ENCODE measurements at places on chromosomes 11 and 22. TPM values are rescaled to one million over a fixed set of nuclear protein-coding genes. Genes with fewer than 3 reads are reported as not detected.

- peaks cover 5% of the 10 kb centered on the region for H3K27me3 ChIP-seq
- H3K4me3 ChIP-seq = no peak overlapping the region
- no peaks in the 10 kb centered on the region for H3K36me3 ChIP-seq
- H3K4me1 ChIP-seq = peaks cover 10% of the 10 kb centered on the region
- no peak overlapping the region for H3K27ac ChIP-seq
- DNase-seq = no peak
These were observed 11.2 kb downstream of the CRYBB1 start for GRCh38 chr22:26606611-26607010.

- no peak overlapping the region for H3K27ac ChIP-seq
- H3K4me3 ChIP-seq = no peak overlapping the region
- no peaks in the 10 kb centered on the region for H3K36me3 ChIP-seq
- no peak for DNase-seq
- H3K27me3 ChIP-seq = no peaks in the 10 kb centered on the region
- H3K4me1 ChIP-seq = no peaks in the 10 kb centered on the region
These were observed 2.6 kb upstream of the SLC5A1 start for GRCh38 chr22:32040324-32040904.

DNA sequence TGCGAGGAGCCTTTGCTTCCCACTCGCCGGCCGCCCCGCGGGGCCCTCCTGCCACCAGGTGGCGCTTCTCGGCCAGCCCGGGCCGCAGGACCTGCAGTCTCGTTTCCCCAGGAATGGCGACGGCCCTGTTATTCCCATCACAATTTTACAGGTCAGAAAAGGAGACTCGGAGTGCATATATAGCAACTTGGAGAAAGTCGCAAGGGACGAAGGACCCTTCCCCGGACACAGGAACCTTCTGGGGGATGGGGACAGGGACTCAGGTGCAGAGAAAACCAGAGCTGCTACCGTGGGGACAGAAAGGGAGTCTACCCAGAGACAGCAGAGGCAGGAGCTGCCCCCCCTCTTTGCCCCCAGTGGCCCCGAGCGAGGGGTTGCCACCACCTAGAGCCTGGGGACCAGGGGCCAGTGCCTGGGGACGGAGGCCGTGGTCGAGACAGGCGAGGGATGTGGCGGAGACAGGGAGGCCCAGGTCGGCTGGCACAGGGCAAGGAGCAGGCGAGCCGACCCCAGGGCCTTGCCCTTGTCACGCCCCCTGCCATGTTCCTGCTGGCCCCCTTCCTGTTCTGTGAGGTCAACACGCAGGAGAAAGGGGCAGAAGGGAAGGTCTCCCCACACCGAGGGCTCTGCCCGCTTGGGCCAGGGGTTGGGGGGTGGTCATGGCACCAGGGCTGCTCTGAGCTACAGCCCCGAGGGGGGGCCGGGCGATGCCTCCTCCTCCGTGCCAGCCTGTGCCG is 3.5 kb upstream of the KRTAP5-6 start:
- no peaks in the 10 kb centered on the region for H3K36me3 ChIP-seq
- H3K27ac ChIP-seq = no peak overlapping the region
- no peaks in the 10 kb centered on the region for H3K27me3 ChIP-seq
- H3K4me1 ChIP-seq = no peaks in the 10 kb centered on the region
- DNase-seq = peak; percentile 56

- no peaks in the 10 kb centered on the region for H3K27me3 ChIP-seq
- H3K4me1 ChIP-seq = no peaks in the 10 kb centered on the region
- no peaks in the 10 kb centered on the region for H3K36me3 ChIP-seq
- no peak for DNase-seq
- H3K27ac ChIP-seq = no peak overlapping the region
- no peak overlapping the region for H3K4me3 ChIP-seq
These were observed 13.6 kb upstream of the APOL5 start for GRCh38 chr22:35703861-35704584.

DNA sequence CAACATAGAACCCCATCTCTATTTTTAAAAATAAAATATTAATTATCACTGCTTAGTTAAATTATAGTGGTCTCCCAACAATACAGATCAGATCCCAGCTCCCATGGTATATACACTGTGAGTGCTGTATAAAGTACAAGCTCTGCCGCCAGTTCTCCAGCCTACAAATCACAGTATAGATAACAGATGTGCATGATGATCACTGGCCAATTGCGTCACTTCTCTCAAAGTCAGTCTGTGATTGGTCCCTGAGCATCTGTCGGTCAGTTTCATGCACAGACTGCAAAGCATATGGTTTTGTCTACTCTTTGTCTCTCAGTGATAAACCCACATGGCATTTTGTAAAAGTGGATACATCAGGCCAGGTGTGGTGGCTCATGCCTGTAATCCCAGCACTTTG is 15.7 kb downstream of the PPARA start:
- no peaks in the 10 kb centered on the region for H3K27me3 ChIP-seq
- no peaks in the 10 kb centered on the region for H3K36me3 ChIP-seq
- DNase-seq = no peak
- H3K27ac ChIP-seq = no peak overlapping the region
- H3K4me3 ChIP-seq = no peak overlapping the region
- H3K4me1 ChIP-seq = no peaks in the 10 kb centered on the region

DNA sequence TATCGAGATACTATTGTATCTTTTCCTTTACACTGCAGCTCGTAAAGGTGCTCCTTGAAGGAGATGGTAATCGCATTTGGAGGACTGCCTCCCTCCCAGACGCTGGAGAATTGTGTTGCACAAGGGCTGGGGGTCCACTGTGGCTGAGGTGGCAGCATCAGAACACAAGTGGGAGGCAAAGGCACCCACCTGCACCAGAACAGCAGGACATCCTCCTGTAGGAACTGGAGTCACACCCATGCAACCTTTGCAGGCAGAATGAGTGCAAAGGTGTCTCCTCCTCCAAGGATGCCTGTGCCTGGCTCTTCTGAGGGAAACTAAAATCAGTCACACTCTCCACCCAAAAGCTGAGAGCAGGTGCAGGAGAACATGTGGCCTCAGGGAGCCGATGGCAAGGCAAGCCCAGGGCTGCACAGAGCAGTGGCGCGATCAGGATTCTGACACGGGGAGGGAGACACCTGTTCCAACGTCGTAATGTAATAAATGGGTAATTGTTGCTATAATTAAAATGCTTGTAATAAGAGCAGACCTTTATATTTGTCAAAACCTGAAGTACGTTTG is 1501.4 kb downstream of the TBC1D22A start:
- no peak overlapping the region for H3K4me3 ChIP-seq
- H3K27me3 ChIP-seq = no peaks in the 10 kb centered on the region
- DNase-seq = no peak
- no peak overlapping the region for H3K27ac ChIP-seq
- no peaks in the 10 kb centered on the region for H3K4me1 ChIP-seq

GRCh38 chr22:50507421-50507990 is at the start of gene LMF2:
TSS of gene LMF2 (minus strand) at chr22:50507702. CDS start at chr22:50507675, 27 bp downstream.
- H3K27ac ChIP-seq = peak within 1 kb of the TSS; percentile 99
- no peaks in the 10 kb centered on the region for H3K27me3 ChIP-seq
- H3K4me1 ChIP-seq = peaks cover 6% of the 10 kb centered on the region
- DNase-seq = peak; percentile 92

DNA sequence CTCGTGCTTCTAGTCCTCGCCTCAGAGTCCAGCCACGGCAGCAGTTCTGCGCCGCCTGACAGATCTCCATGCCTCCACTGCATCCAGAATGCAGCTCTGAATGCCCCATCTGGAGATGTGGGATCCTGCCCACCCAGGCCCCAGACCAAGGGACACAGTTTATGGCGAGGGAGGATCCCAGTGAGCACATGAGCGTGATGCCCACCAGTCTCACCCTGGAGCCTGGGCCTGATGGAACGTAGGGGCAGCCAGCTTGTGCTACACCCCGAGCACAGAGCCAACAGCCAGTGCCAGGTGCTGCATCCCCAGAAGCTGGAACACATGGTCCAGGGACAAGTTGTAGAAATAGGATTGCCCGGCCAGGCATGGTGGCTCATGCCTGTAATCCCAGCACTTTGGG is 10.4 kb downstream of the IGLL1 start:
- no peak overlapping the region for H3K4me3 ChIP-seq
- H3K27me3 ChIP-seq = peaks cover 23% of the 10 kb centered on the region
- H3K4me1 ChIP-seq = peaks cover 8% of the 10 kb centered on the region
- DNase-seq = no peak

DNA sequence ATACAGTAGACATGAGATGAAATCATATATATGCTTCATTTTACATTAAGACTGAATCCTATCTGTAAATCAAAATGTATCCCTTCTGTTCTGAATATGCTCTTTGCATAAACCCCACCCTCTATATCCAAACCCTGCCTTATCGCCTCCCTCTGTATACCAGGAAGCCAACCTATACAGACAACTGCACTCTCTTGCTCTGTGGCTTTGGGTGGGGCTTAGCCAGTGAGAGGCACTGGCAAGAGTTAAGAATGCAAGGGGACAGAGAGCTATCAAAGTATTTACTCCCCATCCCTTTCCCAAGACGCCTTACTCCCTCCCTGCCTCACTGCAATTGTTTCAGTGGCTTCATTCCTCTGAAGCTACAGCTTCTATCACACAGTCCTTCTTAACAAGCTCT is 309.8 kb downstream of the TTC28 start:
- no peak for DNase-seq
- H3K4me1 ChIP-seq = no peaks in the 10 kb centered on the region
- H3K27ac ChIP-seq = no peak overlapping the region
- no peaks in the 10 kb centered on the region for H3K27me3 ChIP-seq
- no peak overlapping the region for H3K4me3 ChIP-seq

- no peaks in the 10 kb centered on the region for H3K36me3 ChIP-seq
- no peak overlapping the region for H3K27ac ChIP-seq
- H3K27me3 ChIP-seq = no peaks in the 10 kb centered on the region
These were observed 35.6 kb downstream of the ASRGL1 start for GRCh38 chr11:62372871-62373270.

DNA sequence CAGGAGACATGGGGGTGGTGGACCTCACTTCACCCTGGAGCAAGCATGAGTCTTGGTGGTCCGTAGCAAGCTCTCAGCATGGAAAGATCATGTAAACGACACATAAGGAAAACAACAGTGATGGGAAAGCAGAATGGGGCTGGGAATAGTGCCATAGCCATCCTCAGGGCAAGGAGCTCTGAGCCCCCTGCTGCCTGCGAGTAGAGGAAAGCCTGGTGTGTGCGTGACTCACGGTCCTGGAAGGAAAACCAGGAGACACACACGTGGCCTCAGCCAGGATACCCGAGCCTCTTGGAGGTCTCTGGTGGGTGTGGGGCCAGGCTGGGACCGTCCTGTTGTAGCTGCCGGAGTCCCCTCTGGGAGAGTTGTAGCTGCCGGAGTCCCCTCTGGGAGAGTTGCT is 12.4 kb downstream of the SHANK3 start:
- H3K27me3 ChIP-seq = no peaks in the 10 kb centered on the region
- no peak for DNase-seq

GRCh38 chr11:33321422-33321821 is 64.2 kb downstream of the HIPK3 start:
- no peak overlapping the region for H3K27ac ChIP-seq
- no peak for DNase-seq
- no peaks in the 10 kb centered on the region for H3K4me1 ChIP-seq
- H3K36me3 ChIP-seq = no peaks in the 10 kb centered on the region
- H3K4me3 ChIP-seq = no peak overlapping the region
- no peaks in the 10 kb centered on the region for H3K27me3 ChIP-seq

- DNase-seq = peak; percentile 52
- H3K4me1 ChIP-seq = peaks cover 3% of the 10 kb centered on the region
These were observed 24.0 kb downstream of the CD5 start for GRCh38 chr11:61126256-61126655.

DNA sequence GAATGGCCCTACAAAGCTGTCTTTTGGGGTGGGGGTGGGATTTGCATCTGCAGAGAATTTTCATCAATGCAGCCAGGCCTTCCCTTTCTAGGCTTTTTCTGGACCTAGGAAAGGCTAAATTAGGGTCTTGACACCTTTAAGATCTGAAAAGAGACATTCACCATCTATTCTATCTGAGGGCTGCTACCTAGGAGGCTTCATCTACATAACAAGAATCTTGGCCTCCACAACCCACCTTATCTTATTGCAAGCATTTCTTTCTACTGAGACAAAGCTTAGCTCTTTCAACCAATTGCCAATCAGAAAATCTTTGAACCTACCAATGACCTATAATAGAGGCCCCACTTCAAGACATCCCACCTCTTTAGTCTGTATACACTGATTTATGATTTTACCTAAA is 20.7 kb upstream of the INCENP start:
- no peaks in the 10 kb centered on the region for H3K27me3 ChIP-seq
- no peak overlapping the region for H3K4me3 ChIP-seq
- no peak overlapping the region for H3K27ac ChIP-seq
- H3K4me1 ChIP-seq = peaks cover 4% of the 10 kb centered on the region

DNA sequence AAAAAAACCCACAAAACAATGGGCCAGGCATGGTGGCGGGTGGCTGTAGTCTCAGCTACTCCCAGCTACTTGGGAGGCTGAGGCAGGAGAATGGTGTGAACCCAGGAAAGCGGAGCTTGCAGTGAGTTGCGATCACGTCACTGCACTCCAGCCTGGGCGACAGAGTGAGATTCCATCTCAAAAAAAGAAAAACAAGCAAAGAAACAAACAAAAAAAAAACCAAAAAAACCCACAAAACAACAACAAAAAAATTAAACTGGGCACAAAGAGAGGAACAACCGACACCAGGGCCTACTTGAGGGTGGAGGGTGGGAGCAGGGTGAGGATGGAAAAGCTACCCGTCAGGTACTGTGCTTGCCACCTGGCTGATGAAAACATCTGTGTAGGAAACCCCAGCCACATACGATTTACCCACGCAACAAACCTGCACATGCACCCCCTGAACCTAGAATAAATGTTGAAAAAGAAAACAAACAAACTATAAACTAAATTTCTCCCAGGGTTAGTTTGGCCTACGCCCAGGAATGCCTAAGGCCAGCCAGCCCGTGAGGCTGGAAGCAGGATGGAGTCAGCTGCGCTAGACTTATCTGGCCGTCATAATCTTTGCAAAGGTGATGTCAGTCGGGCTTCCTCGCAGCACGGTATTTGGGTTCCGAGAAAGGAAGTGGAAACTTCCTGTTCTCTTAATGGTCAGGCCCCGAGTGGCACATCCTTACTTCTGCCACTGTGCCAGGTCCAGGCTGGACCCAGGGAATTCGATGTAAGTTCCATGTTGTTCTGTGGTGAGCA is 21.9 kb upstream of the CYB5R3 start:
- H3K27me3 ChIP-seq = no peaks in the 10 kb centered on the region
- no peaks in the 10 kb centered on the region for H3K4me1 ChIP-seq
- no peak overlapping the region for H3K4me3 ChIP-seq
- no peak overlapping the region for H3K27ac ChIP-seq

DNA sequence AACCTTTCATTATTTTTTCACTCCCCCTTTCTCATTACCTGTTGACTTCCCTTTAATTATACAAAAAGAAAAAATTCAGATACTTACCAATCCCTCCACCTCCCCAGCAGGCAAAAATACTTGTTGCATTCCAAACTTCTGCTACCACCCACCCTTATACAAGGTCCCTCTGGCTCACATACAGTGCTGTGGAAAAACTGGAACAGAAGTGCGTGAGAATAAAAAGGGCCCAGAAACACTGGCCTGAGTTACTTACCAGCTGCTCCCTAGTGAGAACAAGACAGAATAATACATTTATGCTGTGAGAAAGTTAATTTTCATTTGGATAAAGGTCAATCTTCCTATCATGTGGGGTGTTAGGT is 46.9 kb upstream of the RAPSN start:
- H3K36me3 ChIP-seq = peaks cover 13% of the 10 kb centered on the region
- no peaks in the 10 kb centered on the region for H3K27me3 ChIP-seq
- no peak for DNase-seq

C22orf42 gene
- total RNA-seq = not detected

OR56A1 gene
- 0.09 TPM for total RNA-seq

DMC1 gene
- 7.1 TPM for total RNA-seq

NRXN2 gene
- 11.5 TPM for total RNA-seq

GUCY1A2 gene
- total RNA-seq = 1.9 TPM

MFNG gene
- 1.7 TPM for total RNA-seq

Measured in H1 (cell line).